ENCODE measurements at places on chromosomes 5 and 9. TPM values are rescaled to one million over a fixed set of nuclear protein-coding genes. Genes with fewer than 3 reads are reported as not detected.

The SLC36A3 gene
- not detected for total RNA-seq

The SLC34A1 gene
- not detected for total RNA-seq

The DYNC2I2 gene
- 52.9 TPM for total RNA-seq

The LRRC19 gene
- not detected for total RNA-seq

The PRLR gene
- 0.17 TPM for total RNA-seq

The SOX30 gene
- total RNA-seq: under 0.01 TPM

The PCDHGB5 gene
- 40.4 TPM for total RNA-seq

The SPINK13 gene
- total RNA-seq: not detected

The SLC6A19 gene
- not detected for total RNA-seq

The DMRTA1 gene
- total RNA-seq: 1.2 TPM

The FOXI1 gene
- not detected for total RNA-seq

The CDC20B gene
- under 0.01 TPM for total RNA-seq

The ZBED3 gene
- 2.8 TPM for total RNA-seq

The NIPAL4 gene
- total RNA-seq: not detected

The GPR150 gene
- total RNA-seq: 0.66 TPM

The CFAP90 gene
- total RNA-seq: 0.17 TPM

The HAPLN1 gene
- total RNA-seq: 4.6 TPM

The ALDOB gene
- total RNA-seq: not detected

The C1QTNF3 gene
- 0.99 TPM for total RNA-seq

The C5orf34 gene
- 1.3 TPM for total RNA-seq

The TBC1D2 gene
- 5.2 TPM for total RNA-seq

The PCDHA1 gene
- total RNA-seq: not detected

The C5orf47 gene
- total RNA-seq: not detected

The TLX3 gene
- not detected for total RNA-seq

The SAXO1 gene
- 0.17 TPM for total RNA-seq

The COL27A1 gene
- total RNA-seq: 3.6 TPM

The GPR151 gene
- total RNA-seq: not detected

Measured in smooth muscle cell of trachea (primary cell).